Stimulated activated CD4-positive, alpha-beta T cell treated with anti-CD3 and anti-CD28 coated beads, Interleukin-1b, Interleukin-23, amount 100 ng/mL, for 1 hour (primary cell): ENCODE measurements at places on chromosomes 12 and 14.

DNA sequence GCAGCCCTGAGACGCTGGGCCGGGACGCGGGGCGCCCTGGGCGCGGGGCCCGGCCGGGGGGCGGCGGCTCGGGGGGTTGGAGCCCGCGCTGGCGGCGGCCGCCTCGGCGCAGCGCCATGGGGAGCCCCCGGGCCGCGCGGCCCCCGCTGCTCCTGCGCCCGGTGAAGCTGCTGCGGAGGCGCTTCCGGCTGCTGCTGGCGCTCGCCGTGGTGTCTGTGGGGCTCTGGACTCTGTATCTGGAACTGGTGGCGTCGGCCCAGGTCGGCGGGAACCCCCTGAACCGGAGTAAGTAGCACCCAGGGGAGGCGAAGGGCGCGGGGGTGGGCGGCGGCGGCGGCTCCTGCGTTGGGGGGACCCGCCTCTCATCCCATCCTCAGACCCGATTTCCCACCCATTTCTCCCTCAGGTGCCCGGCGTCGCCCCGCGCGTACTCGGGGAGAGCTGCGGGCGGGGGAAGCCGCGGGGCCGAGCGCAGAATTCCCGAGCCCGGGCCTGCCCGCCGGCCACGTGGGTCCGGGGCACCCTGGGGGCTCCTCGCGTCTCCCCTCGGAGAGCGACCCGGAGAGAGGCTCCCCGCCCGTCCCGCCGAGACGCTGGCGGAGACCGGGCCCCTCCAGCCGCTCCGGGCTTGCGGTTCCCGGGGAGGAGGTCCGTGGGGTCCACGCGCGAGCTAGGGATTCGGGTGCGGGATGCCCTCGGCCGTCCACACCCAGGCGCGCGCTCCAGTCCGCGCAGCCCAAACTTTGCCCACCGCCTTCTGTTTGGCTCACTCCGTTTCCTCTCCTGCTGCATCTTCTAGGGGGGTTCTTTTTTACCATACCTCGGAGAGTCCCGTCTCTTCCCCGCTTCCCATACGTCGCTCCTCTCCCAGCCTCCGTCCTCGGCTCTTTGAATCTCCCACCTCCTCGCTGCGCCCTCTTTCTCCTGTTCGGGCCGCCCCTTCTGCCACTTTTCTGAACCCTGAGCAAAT is 807 bp downstream of the B4GALNT3 start:
- no peak for DNase-seq

DNA sequence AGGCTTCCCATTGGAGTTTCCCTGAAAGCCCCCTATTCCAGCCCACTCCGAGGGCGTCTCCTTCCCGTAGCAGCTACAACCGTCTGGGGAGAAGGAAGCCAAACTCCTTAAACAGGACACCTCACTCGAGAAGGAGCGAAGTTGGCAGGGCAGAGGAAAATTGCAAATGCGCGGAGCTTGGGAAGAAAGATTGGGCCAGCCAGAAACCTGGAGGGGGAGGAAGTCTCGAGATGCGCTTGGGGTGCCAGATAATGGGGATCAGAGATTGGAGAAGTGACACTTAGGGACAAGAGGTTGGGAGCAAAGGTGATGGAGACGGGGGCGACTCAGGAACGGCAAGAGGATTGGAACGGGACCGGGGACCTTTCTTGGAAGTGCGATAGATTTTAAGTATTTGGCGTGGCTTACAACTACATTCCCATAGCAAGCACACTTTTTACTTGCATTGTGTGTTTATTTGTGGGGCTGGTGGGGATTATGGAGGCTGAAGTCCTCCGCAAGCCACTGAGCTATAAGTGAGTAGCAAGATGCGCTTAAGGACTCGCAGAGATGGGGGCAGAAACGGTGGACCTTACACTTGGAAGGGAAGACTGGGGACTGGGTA is 926 bp downstream of the HRK start:
- DNase-seq = no peak

DNA sequence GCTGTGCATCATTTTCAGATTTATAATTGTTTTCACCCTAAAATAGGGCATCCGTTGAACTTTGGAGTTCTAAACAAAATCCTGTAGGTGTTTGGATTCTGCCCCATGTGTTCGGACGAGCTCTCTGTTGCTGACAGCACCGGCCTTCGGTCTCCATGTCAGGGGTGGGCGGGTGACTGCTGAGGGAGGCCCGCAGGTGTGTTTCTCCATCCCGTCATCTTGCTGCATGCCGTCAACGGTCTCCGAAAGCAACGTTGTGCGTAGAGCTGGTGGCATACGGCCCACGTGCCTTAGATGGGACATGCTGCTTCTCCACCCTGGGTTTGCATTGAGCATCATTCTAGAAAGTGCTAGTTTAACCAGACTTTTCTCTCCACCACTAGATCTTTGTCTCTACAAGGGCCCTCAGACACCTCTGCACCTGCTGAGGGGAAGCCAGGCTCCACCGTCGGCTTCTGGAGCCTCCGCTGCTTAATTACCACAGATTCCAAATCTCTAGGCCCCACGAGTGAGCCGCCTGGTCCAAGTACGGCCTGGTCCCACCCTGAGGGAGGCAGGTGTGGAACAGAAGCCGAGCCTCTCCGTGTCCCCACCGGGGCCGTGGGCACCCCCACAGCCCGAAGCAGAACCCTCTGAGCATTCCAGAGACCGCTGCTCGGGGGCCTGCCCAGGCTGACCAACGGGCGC is 15.7 kb upstream of the AMN start:
- no peak for DNase-seq

DNA sequence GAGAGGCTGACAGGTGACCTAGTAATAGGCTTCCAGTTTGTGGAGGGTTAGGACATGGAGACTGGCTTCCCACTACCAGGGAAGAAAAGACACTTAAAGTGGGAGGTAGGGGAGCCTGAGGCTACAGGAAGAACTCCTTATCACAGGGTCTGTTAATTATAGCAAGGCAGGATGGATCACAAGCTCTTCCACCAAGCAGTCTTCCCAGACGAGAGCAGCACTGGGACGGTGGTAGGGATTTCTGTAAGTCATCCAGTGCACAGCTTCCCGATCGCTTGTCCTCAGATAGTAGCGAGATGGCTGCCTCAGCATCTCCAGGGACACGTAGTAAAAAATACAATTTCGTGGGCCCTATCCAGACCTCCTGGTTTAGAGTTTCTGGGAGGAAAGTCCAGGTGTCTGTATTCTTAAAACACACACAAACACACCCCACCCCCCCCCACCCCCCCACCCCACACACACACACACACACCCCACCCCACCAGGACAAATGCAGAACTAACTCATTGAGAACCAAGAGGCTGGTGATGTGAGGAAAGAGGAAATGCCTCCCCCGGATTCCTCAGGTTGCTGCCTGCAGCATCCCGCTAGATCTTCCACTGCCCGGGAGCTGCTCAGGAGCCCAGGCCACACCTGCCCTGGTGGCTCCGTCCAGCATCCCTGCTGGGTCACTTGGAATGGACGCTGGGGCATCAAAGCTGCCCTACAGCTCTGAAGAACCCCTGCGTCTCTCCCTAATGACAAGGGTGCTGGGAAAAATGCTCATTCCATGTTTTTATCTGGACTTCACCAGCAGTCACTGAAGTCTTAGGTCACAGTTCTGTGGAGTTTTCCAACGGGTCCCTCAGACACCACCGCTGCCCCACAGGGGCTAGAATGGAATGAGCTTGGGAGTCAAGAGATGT is 307.2 kb downstream of the CACNA1C start:
- DNase-seq = no peak

- DNase-seq = no peak
Observed at GRCh38 chr14:99675382-99675835, 8.7 kb upstream of the CYP46A1 start.

DNA sequence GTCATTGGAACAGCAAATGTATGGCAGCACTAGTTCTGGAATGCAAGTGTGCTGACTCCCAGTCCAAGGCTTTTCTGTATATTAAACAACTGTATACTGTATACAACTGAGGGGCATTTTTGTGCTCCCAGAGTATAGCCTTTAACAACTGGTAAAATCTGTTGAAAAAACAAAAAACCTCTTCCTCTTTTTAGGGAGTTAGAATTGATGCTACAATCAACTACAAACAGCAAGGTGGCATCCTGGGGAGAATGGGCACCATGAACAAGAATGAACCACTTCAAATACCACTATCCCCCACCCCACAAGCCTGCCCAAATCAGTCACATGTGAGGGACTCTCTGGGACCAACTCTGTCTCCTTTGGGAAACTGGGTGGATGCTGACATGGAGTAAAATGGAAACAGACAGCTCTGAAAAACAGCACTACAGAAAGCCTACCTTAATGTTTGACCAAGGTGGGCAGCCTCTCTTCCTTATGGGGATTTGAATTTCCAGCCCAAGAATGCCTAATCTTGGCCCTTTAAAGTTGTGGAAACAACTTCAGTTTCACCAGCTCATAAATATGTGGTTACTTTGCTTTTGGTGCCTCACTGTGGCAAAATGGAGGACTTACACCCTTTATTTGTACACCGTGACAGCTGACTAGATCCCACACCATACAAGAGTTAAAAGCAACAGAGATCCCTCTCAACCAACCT is 7.5 kb downstream of the VTI1B start:
- DNase-seq = no peak

DNA sequence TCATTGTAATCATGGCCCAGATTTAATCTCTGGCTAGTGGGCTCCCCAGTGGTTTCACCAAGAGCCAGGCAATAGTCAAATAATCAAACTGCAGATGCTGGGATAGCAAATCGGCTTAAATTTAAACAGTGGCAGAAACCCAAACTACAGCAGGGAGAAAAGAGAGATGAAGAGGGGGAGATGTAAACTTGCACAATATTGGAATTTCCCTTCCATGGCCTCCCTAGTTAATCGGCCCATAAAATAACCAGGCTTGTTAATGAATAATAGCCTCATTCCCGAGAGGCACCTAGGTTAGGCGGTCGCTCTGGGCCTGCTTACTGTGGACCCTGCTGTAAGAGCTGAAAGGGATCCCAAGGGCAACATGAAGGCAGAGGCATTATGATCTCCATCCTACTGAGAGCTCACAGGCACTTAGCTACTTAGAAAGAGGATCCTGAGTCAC is 116.2 kb downstream of the NUAK1 start:
- no peak for DNase-seq

DNA sequence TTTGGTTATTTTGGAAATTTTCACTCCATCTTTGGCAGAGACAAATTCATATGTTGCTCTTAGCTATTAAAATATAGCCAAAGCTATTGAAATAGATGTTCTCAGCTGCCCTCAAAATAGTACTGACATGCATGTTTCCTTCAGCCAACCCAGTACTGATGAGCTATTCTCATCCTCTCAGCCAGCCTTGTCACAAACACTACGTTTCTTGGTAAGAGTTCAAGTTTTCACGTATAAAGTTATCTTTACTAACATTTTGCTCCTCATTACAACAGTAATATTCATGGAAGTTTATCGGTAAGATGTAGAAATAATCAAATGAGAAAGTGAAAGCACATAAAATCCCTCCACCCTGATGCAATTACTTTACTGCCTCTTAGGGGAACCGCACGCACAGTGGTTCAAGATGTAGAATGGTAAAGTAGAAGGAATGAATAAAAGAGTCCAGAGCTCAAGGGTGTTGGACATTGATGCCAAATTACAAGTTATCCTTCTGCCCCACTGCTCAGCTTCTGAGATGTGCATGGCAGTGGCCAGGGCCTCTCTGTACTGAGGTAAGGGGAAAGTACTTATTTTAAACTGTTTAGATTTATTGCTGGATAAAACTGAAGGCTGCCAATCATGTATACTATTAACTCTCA is 20.7 kb downstream of the GCH1 start:
- no peak for DNase-seq

DNA sequence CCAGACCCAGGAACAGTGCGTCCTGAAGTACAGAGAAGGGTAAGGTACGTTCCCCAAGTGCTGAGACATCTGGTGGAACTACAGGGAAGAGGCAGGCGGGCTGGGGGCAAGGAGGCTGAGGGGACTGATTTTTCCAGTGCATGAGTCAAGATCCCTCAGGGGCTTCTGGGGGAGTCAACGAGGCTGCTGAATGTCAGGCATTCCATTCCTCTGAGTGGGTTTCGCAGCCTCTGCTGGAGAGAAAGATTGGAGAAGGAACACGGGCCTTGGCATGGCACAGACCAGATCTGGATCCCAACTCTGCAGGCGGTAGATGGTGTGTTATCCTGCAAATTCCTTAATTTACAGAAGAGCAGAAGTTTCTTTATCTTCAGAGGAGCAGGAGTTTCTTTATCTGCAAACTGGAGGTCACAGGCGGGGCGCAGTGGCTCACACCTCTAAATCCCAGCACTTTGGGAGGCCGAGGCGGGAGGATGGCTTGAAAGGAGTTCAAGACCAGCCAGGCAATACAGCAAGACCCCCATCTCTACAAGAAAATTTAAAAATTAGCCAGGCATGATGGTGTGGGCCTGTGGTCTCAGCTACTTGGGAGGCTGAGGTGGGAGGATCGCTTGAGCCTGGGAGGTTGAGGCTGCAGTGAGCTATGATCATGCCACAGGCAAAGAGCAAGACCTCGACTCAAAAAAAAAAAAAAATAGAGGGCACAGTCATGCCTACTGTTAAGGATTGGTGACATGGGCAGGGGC is 132.6 kb upstream of the MAP1LC3B2 start:
- no peak for DNase-seq

GRCh38 chr14:51821822-51822221 is 38.6 kb upstream of the GNG2 start:
- DNase-seq = no peak

DNA sequence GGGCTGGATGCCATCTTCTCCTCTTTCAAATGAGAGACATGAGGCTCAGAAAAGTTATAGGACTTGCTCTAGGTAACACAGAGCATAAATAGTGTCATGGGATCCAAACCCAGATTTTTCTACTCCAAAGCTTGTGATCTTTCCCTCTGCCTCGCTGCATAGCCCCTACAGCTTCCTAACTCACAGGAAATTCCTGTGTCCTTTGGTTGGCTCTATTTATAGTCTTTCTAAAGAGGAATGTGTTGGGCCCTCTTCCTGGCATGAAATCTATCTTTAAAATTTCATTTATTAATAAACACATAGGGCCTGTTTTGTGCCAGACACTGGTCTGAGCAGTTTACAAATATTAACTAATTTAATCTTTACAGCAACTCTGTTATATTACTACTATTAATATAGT is 9.8 kb upstream of the KCNA5 start:
- DNase-seq = no peak

GRCh38 chr12:107066691-107067090 is 26.7 kb downstream of the CRY1 start:
- no peak for DNase-seq

DNA sequence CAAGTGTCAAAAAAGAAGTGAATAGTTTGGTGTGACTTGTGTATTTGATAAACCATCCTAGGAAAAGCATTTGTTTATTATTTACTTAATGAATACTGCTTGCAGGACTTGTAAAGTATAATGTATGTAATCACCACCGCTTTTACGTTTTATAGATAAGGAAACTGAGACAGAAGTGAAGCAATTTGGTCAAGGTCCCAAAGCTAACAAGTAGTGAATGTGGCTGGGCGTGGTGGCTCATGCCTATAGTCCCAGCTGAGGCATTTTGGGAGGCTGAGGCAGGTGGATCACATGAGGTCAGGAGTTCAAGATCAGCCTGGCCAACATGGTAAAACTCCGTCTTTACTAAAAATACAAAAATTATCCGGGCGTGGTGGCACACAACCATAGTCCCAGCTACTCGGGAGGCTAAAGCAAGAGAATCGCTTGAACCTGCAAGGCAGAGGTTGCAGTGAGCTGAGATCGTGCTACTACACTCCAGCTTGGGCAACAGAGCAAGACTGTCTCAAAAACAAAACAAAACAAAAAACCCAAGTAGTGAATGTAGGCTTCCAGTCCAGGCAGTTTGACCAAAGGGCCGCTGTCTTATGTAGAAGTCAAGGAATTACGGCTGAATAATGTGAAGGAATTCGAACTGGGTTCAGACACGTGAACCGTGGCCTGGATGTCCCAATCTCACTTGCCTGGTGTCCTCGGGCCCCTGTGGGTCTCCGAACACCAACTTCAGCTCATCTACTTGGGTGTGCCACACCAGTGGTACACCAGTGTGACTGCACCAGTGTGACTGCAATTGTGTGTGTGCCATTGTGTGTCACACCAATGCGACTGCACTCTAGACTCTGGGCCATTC is 88.3 kb upstream of the MED13L start:
- no peak for DNase-seq
